ENCODE measurements at places on chromosomes 12 and 14.

DNA sequence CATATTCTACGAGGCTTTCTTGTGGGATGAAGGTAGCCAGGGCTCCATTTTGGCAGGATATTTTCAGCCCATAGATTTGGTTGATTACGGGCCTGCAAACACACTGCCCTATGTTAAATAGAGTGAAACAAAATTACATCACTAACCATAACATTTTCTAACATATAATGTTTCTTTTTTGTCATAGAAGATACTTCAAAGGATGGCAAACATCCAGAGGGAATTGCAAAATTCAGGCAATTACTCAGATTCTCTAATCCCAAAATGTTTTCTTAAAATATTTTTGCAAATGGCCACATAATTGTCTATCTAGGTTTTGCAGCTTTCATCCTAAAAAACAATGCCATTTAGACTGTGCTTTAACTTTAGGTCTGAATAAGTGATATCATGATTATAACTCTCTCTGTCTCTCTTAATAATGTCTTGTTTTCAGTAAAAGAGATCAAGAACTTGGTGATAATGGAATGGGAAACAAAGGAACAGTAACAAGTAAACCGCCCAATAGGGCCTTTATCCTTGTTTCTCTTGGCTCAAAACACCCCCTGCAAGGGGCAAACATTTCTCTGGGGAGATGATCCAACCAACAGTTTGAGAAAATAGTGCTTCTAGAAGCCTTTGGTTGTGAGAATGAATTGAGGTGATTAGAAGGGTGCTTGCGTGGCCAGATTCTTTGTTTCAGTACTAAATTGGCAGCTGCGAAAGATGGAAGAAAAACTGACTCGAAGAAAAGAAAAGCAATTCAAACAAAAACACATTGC lies 54.4 kb upstream of the BTG1 start:
- DNase-seq, result no peak

GRCh38 chr12:26621932-26622331 lies 211.1 kb downstream of the ITPR2 start:
- no peak for DNase-seq

GRCh38 chr14:60757567-60758002 lies 23.0 kb downstream of the MNAT1 start:
- no peak for DNase-seq

DNA sequence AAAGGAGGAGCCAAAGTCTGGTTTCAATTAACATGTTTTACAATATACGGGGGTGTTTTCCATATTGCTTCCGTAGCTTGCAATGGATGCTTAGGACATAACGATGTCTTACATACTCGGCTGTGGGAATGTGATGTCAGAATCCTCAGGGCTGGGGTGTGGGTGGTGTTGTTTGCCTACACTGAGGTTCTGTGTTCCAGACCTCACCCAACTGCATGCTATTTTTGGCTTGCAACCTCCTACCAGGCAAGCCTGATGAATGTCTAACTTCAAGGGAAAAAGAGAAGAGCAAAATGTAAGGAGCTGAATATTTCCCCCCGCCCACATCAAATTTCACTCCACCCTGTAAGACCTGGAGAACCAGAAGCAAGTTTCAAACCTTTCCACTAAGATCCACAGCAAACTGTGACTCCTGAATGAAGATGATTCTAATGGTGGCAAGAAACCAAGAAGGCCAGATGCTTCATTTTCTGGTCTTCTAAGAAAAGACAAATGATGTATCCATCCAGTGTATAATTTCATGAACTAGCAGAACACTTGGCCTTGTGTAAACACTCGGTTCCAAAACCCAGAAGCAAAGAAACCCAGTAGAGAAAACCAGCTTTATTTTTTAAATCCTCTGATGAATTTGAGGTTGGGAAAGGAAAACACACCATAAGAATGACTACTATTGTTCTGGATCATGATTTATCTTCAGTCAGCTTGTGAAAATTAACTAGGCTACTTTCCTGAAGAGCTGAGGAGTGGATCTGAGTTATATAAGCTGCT lies 227.9 kb downstream of the DACT1 start:
- no peak for DNase-seq

GRCh38 chr12:126668961-126669360 lies 1598.0 kb upstream of the TMEM132C start:
- no peak for DNase-seq

- DNase-seq, result no peak
Measured at GRCh38 chr14:103402695-103403094, 17.5 kb downstream of the MARK3 start.

- DNase-seq, result no peak
Measured at GRCh38 chr12:55034218-55034617, 14.4 kb downstream of the NEUROD4 start.

DNA sequence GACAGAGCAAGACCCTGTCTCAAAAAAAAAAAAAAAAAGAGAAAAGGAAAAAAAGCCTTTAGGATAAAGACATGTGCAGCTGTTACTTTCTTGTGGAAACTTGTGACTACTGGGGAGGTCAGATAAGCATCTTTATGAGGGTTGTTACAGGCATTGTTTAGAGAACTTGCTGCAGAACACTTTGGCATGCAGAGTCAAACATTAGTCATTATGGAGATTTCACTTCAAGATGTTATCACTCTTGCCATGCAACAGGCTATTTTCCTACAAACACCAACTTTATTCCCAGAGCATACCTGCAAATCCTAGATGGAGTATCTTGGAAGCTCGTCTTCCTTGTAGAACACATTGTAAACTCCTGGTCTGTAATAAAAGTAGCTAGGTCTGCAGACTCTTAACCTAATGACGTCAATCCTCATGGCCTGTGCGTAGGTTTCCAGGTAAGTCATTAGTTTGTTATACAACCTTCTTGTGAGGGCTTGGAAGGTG lies 36.3 kb upstream of the WDR89 start:
- no peak for DNase-seq

GRCh38 chr14:103361867-103362266 lies 23.3 kb upstream of the MARK3 start:
- DNase-seq, result no peak

DNA sequence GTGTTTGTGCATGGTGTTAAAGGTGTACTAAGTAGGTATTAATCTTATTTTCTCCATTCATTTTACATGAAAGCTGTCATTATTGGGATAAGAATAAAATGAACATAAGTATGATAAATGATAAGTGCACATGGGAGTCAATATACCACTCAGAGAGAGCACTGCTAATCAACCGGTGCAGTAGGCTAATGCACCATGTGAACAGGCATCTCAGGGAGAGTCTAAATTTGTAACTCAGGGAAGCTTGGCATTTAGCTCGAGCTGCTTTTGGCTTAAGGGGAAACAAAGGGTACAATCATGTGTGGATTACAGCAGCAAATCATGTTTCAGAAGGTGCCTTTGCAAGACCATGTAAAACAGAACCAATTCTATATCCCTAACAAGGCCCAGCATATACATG lies 127.4 kb downstream of the MGST1 start:
- DNase-seq, result no peak

DNA sequence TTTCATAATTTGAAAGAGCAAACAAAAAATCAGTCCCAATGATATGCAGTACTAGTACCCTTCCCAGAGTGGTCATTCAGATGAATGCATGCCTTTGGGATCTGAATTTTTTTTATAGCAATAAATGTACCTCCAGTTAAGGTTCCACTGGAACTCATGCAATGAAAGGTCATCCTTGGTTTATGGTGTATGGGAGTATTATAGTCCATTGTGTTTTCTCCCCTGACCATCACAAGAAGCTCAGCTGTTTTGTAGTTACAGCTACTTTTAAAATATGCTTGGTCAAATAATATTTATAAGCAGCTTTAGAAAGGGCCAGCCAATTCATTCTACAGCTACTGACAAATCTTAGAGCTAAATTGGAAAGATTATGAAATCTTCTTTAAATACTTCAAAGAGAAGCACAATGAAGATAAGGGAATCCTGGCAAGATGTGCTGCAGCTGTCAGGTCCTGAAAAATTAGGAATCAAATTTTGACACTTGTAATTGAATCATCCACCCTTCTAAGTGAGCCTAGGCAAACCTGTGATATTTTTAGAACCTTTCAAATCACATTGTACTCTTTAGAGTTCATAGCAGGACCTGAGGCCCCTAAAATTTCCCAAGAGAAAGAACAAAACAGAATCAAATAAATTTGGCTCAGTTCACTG lies 46.5 kb downstream of the IFT81 start:
- DNase-seq, result no peak

- no peak for DNase-seq
Measured at GRCh38 chr12:126337556-126338441, 1272.6 kb downstream of the AACS start.

DNA sequence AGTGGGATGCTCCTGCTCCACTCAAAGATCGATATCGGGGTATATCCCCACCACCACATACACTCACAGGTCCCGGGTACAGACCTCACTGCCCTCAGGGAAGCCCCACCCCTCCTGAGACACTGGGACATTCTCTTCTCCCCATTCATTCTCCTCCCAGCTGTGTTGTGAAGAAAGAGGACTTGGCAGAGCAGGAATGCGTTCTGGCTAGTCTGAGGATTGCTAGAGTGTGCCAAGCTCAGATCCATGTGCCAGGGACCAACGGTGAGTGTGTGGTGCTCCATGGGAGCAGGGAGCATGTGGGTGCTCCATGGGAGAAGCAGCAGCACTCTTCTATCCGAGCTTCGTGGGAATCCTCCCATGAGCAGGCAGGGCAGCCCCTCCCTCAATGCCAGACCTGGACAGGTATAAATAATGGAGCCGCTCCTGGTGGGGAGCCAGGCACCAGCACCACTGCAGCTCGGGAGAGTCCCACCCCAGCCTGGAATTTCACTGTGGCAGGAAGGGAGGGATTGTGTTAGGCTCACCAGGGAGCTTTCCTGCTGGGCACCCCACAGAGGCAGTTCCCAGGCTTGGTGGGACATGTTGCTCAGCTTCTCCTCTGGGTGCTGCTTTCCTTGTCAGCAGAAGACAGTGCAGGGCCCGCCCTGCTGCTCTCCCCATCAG lies 2.3 kb upstream of the KRT5 start:
- no peak for DNase-seq

DNA sequence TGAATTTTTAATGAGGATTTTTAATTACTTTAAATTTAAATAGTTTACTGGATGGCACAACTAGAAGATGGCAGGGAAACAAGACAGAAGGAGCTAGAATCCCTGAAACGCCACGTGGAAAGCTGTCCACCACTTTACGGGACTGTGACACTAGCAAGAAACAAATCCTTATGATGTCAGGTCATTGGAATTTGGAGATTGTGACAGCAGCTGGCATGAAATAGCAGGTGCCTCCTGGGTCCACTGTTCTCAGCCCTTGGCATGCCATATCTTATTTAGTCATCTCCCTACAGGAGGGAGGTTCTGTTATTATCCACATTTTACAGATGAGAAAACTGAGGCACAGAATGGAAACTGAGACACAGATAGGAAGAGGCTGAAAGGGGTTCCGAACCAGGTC lies 113.8 kb downstream of the BCL11B start:
- DNase-seq, result no peak

- no peak for DNase-seq
Measured at GRCh38 chr14:54502602-54503001, 7.1 kb upstream of the CGRRF1 start.

GRCh38 chr14:103033681-103034096 lies 23.7 kb downstream of the CDC42BPB start:
- no peak for DNase-seq

DNA sequence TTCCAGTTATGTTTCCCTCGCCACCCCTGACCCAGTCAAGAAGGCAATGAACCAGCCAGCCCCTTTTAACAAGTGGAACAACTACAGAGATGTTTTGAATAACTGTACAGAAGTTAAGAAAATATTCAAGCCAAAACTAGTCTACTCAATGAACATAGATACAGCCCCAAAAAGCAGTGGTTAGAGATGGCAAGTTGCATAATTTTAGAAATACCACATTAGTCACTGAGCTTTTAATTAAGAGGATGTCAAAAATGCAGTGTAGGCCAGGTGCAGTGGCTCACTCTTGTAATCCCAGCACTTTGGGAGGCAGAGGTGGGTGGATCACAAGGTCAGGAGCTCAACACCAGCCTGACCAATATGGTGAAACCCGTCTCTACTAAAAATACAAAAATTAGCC lies 27.2 kb downstream of the PROX2 start:
- no peak for DNase-seq

DNA sequence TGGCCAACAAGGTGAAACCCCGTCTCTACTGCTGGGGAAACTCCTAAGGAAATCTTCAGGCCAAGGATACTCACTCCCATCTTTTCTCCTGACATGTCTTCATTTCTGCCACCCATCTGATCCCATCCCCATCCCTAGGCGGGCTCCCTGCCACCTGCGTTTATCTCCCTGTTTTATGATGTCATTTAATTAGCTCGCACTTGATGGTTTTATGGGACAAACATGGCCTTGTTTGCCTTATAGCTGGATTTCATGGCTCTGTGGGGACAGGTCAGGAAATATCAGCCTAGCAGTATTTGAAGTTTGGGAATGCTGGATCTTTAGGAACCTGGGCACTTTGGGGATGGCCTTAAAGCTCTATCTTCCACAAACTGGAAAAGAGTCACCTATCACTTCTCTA lies 88.5 kb upstream of the CISTR start:
- no peak for DNase-seq
